Esophagus muscularis mucosa (tissue), 4 donors: ENCODE measurements at places on chromosomes 3 and 15.

GRCh38 chr15:89150762-89151664, 62.8 kb downstream of the ABHD2 start:
- no peak for DNase-seq

DNA sequence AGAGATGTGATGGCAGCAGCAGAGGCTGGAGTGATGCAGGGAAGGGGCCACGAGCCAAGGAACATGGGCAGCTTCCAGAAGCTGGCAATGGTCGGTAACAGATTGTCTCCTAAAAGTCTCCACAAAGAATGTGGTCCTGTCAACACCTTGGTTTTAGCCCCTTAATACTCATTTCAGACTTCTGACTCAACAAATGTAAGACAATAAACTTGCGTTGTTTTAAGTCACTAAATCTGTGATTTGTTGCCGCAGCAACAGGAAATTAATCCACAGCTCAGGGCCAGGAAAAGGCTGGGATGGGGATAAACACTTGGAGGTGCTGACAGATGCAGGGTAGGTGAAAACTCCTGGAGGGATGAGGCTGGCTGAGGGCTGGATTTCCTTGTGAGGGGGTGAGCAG, 69.9 kb downstream of the OXNAD1 start:
- no peak for DNase-seq

DNA sequence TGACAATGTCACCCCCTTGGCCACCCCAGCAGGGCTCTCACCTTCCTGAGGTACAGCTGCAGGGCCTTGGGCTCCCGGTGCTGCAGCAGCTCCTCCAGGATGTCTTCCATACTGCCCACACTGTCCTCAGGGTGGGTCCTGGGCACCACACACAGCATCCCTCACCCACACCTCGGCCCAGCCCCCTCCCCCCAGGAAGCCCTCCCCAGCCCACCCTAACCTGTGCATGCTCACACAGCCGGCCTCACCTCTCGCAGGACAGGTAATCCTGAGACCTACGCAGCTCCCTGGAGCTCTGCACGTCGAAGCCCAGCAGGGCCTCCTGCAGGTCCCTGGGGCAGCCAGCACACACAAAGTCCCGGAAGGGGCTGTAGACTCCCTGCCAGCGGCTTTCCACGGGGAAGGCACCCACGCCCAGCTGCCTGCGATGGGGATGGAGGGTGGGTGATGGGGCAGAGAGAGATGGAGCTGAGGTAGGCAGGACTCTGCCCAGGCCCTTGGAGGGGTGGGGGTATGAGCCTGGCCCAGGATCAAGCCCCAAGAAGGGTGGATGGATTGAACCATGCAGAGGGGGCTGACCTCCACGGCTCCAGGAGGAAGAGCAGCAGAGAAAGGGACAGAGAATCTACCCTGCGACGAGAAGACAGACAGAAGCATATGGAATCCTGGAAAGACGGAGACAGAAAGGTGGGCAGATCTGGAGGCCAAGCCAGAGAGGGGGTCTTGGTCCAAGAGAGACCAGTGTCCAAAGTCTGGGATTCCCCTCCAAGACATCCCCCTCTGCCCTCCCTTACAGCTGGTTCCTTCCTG, 16.7 kb downstream of the ALS2CL start:
- no peak for DNase-seq

GRCh38 chr15:72809329-72809728, 25.8 kb upstream of the ADPGK start:
- DNase-seq, result no peak

DNA sequence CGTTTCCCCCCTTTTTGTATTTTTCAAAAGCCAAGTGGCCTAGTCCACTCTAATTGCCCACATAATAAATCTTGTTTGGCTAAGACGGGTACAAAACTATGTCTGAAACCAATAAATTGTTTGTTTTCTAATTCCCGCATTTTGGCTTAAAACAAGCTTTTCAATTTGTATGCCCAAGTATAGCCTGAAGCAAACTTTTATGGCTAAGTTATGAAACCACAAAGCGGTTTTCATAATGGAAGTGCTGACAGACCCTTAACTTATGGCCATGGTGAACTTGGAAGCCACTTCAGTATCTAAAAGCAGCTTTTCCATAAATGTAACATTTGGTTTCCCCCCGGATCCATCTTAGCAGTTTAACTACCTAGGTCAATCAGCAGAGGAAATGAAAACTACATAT, 29.9 kb upstream of the POLR2M start:
- no peak for DNase-seq

DNA sequence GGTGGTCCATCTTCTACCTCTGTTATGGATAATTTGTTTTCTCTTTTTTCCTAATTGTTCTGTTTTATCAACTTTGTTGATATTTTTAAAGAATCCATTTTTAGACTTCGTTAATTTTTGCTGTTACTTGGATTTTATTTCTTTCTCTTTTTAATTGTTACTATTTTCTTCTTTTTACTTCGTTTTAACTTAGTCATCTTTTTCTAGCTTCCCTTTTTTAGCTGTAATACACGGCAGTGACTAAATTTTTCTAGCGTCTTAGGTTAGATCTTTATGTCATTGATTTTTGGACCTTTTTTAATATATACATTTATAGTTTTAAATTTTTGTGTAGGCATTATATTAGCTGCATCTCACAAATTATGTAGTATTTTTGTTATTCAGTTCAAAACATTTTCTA, 33.1 kb downstream of the ARIH2 start:
- no peak for DNase-seq

DNA sequence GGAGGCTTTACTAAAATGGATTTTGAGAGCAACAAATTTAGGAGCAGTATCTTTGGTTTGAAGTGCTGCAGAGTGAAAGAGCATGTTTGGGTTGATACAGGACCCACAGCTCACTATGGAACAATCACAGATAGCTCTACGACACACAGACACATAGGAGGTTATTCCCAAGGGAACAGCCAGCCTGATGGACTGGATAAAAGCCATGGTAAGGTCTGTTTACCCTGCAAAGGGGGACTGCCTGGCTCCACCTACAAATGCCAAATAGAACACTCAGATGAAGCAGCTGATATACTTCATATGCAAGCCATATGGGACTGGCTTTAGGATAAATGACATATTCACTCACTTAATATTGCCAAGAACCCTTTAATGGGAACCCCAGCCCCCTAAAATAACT, 75.4 kb downstream of the CDC25A start:
- DNase-seq, result no peak

GRCh38 chr3:8286749-8287148, 214.9 kb upstream of the LMCD1 start:
- DNase-seq, result no peak

DNA sequence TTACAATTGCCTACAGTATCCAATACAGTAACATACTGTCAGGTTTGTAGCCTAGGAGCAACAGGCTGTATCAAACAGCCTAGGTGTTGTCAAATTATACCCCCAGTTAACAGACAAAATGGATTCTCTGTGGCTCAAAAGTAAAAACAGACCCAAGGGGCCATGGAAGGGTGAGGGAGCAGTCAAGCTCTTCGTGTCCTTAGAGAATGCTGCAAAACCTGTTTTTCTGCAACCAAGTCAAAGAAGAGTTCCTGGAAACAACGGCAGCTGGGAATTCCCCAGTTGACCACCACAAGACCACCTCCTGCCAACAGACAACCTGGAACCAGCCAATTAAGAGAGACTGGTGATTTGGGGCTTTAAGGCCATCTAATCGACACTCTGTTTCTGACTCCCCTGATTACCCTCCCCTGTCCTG, 11.1 kb upstream of the THUMPD3 start:
- DNase-seq, result no peak

- no peak for DNase-seq
Measured at GRCh38 chr3:23395115-23395514, 192.0 kb downstream of the UBE2E2 start.

DNA sequence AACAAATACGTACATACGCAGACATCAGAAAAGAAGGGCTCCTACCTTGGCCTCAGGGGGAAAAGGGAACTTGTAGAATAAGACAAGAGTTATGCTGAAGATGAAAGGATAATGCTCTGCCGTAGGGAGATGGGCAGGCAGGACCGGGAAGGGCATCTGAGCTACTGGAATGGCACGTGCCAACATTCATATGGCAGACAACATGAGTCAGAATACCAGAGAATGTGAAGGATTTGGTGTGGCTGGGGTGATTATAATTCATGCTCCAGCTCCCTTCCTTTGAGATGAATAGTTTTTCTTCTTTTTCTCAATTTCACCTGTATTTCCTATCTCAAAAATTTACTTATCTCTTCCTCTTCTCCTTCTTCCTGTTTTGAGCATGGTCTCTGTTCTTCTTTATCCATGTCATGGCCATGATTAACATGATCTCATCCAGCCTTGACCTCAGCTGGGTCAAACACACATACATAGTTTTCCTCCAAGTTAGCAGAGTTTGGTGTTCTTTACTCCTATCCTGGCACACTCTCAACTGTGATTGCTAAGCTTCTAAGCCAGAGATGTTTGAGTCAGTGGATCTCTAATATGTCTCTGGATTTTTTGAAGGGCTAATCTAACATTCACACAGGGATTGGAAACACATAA, 507.0 kb downstream of the FOXP1 start:
- no peak for DNase-seq

- peak; percentile 8 for DNase-seq
Measured at GRCh38 chr3:32421991-32422859, 30.6 kb downstream of the CMTM7 start.

DNA sequence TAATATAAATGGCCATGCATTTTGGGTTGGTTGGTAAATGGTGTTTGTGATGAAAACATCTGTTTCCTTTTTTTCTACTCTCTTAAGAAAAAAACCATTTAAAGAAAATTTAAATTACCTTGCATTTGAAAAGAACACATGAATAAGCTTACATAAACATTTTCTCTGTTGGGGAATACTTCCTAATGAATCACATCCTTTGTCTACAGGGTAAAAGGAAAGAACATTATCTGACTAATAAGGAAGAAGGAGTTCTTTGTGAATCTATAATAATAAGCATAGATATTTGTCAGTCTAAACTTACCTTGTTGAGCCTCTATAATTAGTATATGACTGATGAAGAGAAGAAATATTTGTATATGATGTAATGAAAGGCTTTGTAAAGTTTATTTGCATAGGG, 254.1 kb upstream of the ZNF717 start:
- DNase-seq, result no peak

GRCh38 chr3:183987000-183987600, 30.6 kb downstream of the ABCC5 start:
- no peak for DNase-seq

- no peak for DNase-seq
Measured at GRCh38 chr3:156761007-156761406, 65.1 kb upstream of the LEKR1 start.

DNA sequence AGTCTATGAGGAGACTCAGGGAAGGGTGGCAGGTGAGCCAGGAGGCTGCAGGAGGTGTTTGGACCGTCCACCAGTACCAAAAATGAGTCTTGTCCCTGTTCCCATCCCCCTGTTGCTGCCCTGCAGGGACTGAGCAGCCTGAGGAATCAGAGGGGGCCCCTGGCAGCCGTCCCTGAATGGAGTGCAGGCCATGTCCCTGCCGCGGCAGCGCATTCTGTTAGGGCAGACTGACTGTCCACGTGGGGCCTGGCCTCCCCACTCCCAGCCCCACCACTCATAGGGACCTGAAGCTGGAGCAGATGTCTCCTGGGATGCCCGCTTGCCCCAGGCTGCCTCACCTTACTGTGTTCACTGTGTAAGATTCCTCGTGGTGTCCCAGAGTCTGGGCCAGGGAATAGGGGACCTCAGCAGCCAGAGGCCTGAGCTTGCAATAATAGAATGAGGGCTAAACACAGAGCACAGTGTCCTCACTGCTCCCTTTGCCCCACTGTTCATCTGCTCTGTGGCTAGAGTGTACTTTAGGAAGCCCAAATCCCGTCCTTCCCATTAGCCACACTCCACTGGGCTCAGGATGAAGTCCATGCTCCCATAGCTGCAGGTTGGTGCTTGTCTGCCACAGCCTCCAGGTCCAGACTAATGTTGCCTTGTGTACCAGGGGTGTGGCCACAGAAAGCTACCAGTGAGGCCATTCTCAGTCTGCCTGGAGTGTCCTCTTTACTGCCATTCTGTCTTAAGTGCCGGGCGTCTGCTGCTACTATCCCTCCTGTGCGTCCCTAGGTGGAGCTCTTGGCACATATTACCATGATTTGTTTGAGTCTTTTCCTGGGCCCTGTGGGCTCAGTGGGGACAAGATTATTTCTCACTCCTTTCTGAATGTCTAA, 63.2 kb downstream of the HCN4 start:
- DNase-seq, result no peak

DNA sequence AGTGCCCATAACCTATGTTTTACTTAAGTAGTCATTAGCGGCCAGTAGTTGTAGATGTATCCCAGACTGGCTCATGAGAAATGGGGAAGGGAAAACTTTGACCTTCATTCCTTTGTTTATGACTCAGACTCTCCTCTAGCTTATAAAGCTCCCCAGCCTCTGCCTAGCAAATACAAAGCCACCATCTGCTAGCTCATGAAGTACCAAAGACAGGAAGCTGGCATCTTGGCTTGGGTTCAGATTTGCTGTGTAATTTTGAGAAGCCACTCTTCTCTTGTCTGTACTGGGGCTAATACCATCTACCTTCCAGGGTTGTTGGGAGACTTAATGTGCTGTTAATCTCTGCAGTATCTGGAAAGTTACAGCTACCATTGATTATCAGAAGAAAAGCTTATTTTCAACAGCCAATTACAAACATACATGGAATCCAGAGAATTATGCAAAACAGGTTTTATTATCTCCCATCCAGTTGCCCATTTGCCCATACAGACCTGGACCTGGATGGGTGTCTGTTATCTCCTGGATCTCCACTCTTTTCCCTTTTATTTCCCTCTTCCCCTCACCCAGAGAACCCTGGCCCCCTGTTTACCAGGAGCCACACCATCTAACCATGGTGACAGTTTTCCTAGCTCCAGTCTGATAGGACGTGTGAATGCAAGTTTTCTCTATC, 153.8 kb downstream of the SEMA6D start:
- no peak for DNase-seq

DNA sequence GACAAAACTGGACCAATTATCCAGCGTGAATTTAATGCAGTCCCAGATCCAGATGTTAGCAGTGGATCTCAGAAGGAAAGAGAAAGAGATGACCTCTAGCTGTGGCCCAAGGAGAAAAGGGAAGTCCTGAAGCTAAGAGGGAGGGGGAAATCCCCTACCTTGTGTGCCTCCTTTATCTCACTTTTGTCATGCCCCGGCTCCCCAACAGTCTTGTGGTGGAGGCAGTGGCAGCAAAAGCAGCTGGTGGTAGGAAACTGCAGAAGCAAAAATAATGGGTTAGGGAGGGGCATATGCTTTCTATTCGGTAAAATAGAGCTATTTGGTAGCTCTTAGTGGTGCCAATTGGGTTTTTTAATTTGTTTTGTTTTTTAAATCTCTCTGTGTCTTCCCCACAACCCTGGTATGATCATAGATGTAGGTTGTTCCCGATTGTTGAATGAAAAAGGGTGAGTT, 56.5 kb downstream of the MCTP2 start:
- no peak for DNase-seq

DNA sequence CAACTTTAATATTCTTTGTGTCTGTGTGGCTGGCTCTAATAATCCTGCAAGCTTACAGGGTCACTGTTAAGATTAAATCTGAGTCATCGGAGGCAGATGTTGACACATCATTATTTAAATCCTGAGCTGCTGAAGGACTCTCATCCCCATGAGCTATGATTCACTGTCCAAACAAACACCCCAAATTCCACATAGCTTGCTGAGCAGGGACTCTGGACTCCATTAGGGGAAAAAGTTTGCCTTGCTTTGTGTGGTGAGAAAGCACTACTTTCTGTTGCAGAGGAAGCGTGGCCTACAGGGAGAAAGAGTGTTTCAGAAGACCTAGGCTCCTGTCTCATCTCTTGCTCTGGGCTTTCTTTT, 213.7 kb downstream of the PDCD6IP start:
- DNase-seq, result no peak

GRCh38 chr15:51484781-51485180, 137.8 kb downstream of the DMXL2 start:
- no peak for DNase-seq

- DNase-seq, result no peak
Measured at GRCh38 chr15:30872341-30872748, 31.4 kb upstream of the FAN1 start.
